Caki2 (cell line): ENCODE measurements at places on chromosomes 7 and 10.

DNA sequence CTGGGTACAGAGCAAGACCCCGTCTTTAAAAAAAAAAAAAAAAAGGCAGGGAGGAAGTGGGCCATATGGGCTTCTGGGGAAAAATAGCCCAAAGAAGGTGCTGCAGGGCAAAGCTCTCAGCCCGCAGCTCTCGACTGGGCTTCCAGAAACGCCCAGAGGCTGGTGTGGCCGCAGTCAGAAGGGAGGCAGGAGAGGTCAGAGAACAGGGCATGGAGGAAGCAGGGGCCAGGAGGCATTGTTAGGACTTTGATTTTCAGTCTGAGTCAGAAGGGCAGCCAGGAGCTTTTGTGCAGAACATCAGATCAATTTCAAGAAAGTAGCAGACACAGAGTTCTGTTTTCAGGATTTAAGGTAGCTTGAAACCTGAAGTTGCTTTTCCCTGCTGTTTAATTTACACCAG lies 35.3 kb upstream of the CYTH3 start:
- no peak for DNase-seq

- DNase-seq: peak; percentile 18
Observed at GRCh38 chr7:127704211-127704610, 52.2 kb downstream of the SND1 start.

DNA sequence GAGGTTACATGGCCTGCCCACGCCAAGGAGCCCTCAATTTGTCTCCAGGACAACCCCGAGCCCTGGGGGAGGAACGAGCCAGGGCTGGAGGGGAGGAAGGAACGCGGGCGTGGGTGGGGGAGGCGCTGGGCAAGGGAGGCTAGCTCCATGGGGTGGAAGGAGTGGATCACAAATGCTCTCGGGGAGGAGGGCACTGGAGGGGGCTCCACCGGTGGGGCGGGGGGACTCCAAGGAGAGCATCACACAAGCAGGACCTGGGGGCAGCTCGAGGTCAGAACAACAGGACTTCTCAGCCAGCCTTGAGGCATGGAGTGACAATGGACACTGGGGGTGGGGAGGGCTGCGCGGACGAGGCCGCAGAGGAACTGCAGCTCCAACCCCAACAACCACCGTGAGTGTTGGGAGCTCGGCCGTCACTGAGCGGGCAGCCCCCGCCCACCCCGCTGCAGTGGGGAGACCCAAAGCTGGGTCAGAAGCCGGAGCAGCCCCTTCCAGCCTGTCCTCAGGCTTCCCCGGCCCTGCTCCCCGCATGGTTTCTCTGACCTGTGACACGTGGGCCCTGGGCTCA lies 41.1 kb downstream of the STK32C start:
- no peak for DNase-seq

- no peak for DNase-seq
Observed at GRCh38 chr10:27643301-27643700, 102.3 kb downstream of the MKX start.

GRCh38 chr10:93712593-93712992 lies 10.2 kb upstream of the FRA10AC1 start:
- DNase-seq: no peak

- no peak for DNase-seq
Observed at GRCh38 chr7:134004829-134005505, 122.2 kb upstream of the LRGUK start.

DNA sequence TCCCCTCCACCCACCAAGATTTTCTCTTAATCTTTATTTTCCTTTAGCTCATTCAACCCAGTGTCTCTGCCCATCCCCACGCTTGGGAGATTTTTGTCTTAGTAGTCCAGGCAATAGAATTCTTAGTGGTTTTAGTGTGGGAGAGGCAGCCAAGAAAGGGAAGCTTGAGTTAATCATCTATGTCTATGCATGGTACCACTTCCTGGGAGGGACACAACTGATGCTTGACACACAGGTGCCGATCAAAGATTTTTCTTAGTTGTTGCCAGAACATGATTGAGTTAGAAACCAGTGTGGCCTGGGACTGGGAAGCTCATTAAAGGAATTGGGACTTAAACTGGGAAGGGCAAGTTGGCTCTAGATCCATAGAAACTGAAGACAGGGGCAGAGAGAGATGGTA lies 3.1 kb downstream of the STRA8 start:
- DNase-seq: peak; percentile 32

DNA sequence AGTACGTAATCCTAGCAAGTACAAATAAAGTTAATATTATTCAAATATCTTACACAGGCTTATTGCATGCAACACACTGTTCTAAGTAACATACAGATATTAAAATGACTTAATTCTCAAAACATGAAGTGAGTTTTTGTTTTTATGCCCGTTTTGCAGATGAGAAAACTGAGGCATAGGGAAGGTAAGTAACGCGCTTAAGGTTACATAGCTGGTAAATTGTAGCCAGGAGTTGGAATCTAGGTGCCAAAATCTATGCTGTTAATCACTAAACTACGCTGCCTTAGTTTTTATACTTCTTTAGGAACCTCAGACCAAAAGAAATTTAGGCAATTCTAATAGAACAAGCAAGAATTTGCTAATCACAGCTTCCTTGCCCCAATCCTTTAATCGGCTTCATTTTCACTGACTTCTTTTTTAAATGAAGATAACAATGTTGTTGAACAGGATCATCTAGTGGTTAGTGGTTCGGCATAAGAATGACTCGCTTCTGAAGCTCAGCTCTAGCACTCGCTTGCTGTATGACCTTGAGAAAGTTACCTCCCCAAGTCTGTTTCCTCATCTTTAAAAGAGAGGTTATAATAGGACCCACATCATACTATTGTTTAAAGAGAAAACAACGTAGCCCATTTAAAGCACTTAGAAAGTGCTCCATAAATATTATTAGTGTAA lies 1.0 kb upstream of the LRRTM3 start:
- DNase-seq: no peak
